ENCODE measurements at places on chromosomes 2 and 18.

DNA sequence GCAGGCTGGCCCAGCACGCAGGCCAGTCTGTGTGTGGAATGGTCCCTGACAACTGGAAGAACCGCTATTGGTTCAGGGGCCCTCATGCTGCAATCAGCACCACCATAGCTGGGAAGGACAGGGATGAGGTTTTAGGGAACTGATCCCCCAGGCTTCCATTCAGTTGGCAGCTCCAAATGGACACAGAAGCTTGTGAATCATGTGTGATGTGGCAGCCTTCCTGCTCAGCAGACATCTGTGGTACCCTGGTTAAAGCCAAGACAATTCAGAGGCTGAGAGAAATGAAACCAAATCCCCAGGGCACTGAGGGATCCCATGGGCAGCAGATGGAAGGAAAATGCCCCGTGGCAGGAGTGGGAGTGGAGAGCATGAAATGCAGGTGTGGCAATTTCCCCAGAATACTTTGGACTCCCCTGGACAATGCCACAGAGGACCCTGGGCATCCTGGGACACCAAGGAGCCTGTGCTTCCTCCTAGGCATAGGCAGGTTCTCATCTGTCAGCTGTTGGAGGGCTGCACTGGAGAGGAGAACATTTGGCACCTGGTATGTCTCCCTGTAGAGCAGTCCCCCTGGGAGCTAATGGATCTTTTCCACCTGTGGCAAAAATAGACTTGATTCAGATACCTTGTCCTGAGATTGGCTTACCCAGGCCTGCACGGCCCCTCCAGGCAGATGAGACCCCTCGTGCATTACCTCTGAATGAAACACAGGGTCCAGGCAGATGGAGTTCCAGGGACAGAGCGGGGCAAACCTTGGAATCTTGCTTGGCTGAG, 162.2 kb upstream of the BCL2L11 start:
- no peak for DNase-seq

- DNase-seq: no peak
These were observed 101.9 kb downstream of the THADA start for GRCh38 chr2:43493954-43494353.

DNA sequence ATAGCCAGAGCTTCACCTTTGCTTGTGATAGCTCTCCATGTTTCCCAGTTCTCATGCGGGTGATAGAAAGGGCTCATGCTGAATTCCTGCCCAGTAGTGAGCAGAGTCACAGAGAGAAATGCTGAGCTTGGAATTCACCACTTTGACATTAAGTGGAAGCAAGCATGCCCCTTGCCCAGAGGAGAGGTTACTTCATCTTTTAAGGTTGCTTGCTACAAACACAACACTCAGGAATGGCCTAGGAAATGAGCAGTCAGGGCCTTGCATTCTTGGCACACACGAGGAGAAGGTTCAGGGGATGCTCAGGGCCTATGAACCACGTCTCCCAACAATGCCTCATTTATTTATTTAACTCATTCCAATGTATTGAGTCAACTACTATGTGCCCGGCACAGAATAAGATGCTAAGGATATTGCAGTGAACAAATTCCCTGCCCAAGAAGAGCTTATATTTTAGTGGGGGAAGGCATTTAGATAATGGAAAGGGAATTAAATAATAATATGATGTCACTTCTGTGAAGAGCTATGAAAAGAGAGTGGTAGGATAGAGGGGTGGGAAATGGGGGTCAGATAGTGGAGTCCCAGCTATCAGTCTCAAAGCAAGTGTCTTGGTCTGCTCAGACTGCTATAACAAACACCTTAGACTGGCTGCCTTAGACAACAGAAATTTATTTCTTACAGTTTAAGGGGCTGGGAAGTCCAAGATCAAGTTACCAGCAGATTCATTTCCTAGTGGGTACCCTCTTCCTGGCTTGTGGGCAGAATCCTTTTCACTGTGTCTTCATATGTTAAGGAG, 42.1 kb downstream of the DDX18 start:
- no peak for DNase-seq

DNA sequence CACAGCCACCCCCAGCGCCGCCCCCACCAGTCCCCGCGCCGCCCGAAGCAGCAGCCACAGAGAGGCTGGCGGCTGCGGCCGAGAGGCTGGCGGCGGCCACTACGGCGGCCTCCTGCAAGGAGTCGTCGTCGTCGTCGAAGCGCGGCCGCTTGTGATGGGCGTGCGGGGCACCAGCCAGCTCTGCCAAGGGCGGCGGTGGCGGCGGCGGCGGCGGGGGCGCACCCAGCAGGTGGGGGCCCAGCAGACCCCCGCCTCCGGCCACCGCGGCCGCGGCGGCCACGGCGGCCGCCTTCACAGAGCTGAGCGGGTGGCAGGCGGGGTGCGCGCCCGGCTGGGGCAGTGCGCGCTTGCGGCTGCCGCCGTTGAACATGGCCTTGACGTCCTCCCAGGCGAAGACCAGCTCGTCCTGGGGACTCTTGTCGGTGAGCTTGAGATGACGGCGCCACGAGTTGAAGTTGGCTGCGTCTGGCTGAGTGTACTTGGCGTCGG, 3.3 kb downstream of the SKOR2 start:
- no peak for DNase-seq

DNA sequence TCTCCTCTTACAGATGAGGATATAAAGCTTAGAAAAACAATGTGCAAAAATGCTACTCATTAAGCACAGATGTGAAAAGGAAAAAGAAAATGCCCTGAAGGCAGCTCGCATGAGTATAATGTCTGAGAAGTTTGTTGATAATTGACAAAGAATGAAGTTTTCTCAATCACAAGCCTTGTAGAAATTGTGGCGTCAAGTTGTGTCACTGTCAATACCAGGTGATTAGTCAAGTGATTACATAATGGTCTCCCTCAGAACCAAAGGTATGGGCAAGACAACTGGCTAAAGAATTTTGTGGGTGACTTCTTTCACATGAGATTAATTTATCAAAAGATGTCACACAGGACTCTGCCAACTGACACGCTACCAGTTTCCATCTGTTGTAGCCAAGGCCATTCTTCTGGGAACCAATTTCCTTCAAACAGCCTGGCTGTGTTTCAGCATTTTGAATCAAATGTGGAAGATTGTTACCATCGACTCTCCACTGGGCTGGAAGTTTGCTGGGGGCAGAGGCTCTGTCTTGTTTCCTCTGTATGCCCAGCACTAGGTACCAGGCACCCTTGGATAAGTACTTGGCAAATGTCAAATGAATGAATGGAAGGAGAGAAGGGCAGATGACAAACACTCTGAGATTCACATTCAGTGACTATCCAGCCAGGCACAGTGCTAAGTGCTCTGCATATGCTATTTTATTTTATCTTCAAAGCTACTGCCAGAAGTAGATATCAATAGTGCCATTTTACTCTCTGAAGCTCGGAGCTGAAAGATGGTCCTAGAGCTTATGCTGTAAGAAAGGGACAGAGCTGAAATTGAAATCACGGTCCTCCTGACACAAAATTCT, 5.9 kb upstream of the FN1 start:
- DNase-seq: no peak

DNA sequence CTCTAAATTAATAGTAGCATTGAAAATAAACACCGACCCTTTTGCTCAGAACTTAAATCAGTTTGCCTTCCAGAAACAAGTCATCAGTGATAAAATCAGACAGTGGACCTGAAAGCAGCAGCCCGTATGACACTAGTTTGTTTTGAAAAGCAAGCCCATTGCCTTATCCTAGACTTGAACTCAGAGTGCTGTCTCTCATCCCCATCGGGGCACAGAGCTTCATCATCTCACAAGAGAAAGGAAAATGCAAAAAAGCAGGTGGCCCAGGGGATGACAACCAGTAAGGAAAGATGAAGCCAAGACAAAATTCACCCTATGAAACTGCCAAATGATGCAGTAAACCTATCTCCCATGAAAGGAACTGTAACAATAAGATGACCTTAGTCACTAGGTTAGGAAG, 71.2 kb downstream of the CERKL start:
- DNase-seq: no peak

DNA sequence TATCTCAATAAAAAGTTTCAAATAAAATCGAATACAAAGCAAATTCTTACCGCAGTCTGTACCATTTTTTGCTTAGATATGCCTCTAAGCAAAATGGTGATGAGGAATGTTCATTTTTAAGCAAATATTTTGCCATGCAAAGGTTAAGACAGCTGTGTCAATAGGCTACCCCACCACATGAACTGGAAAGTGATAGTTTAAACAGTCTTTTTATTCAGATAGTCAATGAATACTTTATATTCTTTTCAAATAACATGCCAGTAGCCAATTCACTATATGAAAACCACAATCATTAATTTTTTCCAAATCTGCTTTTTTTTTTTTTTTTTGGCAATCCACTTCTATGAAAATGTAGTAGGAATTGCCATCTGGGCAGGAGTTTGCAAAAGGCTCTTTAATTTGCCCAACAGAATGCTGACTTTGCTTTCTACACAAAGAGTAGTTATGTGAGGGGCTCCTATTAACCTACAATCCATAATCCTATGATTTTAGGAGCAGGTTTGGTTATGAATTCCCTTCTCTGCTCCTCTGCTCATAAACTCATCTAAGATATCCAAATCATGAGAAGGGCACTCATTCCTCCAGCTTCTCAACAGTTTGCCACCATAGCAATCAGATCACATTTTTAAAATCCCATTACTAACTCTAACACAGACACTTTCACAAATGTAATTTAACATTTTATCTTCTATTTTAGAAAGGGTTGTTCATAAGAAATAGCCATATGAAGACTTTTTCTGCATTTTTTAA, 69.2 kb downstream of the SLC40A1 start:
- no peak for DNase-seq

DNA sequence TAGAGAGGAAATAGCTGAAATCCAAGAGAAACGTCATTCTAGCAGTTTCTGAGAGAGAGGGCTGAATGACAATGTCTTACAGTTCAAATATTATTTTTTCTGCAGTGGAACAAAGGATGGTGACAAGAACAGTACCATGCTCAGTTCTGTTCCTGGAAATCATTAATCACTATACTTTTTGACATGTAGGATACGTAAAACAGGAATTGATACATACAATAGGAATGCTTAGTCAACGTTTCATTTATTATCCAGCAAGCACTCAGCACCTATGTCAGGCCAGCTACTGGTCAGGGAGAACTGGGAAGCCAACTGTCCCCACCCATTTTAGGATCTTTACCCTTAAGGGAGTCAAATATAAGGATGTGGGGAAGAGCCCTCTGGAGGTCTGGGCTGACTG, 114.7 kb downstream of the DHRS9 start:
- DNase-seq: no peak

- no peak for DNase-seq
These were observed 142.0 kb upstream of the FSHR start for GRCh38 chr2:49296107-49296867.

- DNase-seq: no peak
These were observed 35.9 kb upstream of the TBC1D8 start for GRCh38 chr2:101187131-101187530.

All from activated naive CD4-positive, alpha-beta T cell treated with anti-CD3 and anti-CD28 coated beads for 36 hours (primary cell).